ENCODE measurements at places on chromosomes 2 and 18. TPM values are rescaled to one million over a fixed set of nuclear protein-coding genes. Genes with fewer than 3 reads are reported as not detected.

The SIX3 gene
- not detected for total RNA-seq

GRCh38 chr2:26892922-26893524 is 45.1 kb downstream of the DPYSL5 start:
- H3K27me3 ChIP-seq, result peaks cover 35% of the 10 kb centered on the region
- no peak overlapping the region for H3K4me3 ChIP-seq
- no peak overlapping the region for H3K27ac ChIP-seq
- DNase-seq, result no peak
- no peaks in the 10 kb centered on the region for H3K36me3 ChIP-seq

- H3K4me3 ChIP-seq, result no peak overlapping the region
- H3K4me1 ChIP-seq, result no peaks in the 10 kb centered on the region
These were observed 121.8 kb downstream of the AKAIN1 start for GRCh38 chr18:5075297-5075696.

The COA5 gene
- total RNA-seq, result 12.5 TPM

DNA sequence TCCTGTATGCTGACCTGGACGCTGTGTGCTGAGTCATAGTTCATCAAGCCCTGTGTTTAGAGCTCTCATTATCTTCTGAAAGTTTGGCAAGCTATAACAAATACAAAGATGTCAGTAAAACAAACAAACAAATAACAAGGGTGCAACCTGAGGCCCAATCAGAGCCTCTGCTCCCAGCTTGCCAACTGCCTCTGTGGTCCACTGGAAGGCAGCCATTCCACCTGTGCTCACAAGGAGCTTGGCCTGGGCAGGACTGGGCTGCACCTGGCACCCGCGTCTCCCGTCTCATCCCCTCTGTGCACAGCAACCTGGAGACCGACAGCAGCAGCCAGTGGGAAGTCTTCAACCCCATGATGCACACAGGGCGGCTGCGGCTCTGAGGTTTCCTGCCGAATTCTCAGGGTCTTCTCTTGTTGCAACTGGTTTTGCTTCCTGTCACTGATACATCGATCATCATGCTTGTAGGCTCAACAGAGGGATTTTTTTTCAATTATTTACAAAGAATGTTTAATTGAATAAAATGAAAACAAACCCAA is 97.8 kb downstream of the TMEM18 start:
- no peaks in the 10 kb centered on the region for H3K4me1 ChIP-seq
- no peak overlapping the region for H3K27ac ChIP-seq
- peaks cover 7% of the 10 kb centered on the region for H3K27me3 ChIP-seq
- no peaks in the 10 kb centered on the region for H3K36me3 ChIP-seq
- DNase-seq, result no peak

The SLC4A3 gene
- total RNA-seq, result 9.2 TPM

The NR4A2 gene
- 5.5 TPM for total RNA-seq

GRCh38 chr2:131519466-131519865 is 8.2 kb upstream of the CCDC74A start:
- H3K27ac ChIP-seq, result no peak overlapping the region
- no peak overlapping the region for H3K4me3 ChIP-seq
- H3K27me3 ChIP-seq, result no peaks in the 10 kb centered on the region
- DNase-seq, result no peak
- H3K4me1 ChIP-seq, result no peaks in the 10 kb centered on the region

GRCh38 chr2:71788601-71789240 is 335.4 kb downstream of the DYSF start:
- DNase-seq, result no peak
- H3K27ac ChIP-seq, result no peak overlapping the region
- peaks cover 39% of the 10 kb centered on the region for H3K4me1 ChIP-seq

The ADRA2B gene
- not detected for total RNA-seq

The ASPRV1 gene
- 0.15 TPM for total RNA-seq

GRCh38 chr2:169005080-169005598 is 26.0 kb downstream of the ABCB11 start:
- H3K4me3 ChIP-seq, result no peak overlapping the region
- no peak for DNase-seq
- no peaks in the 10 kb centered on the region for H3K4me1 ChIP-seq
- no peaks in the 10 kb centered on the region for H3K36me3 ChIP-seq
- H3K27ac ChIP-seq, result no peak overlapping the region
- H3K27me3 ChIP-seq, result no peaks in the 10 kb centered on the region

Measured in HFFc6 (cell line).